ENCODE measurements at places on chromosomes 16 and 17.

DNA sequence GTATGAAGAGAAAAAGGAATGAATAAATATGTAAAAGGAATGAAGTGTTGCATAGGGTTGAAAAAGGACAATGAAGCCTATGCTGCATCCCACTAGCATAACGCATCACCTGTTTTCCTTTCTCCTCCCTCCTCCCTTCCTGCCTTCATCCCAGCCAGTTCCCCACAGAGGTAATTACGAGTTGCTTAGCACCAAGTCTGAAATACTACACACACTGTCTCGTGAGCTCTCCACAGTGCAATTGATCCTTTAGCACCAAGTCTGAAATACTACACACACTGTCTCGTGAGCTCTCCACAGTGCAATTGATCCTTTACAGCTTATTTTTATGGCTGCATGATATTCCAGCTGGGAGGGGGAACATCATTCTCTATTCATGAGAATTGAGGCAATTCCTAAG, 1.1 kb upstream of the DRC7 start:
- DNase-seq = no peak

- DNase-seq = no peak
These were observed 101.8 kb downstream of the MYH11 start for GRCh38 chr16:15754821-15755534.

GRCh38 chr16:4345836-4346781, 5.0 kb downstream of the PAM16 start:
- no peak for DNase-seq

- DNase-seq = no peak
These were observed 158.1 kb downstream of the ZNF423 start for GRCh38 chr16:49697631-49698452.

- no peak for DNase-seq
These were observed 46.0 kb downstream of the TNRC6A start for GRCh38 chr16:24775455-24775854.

- no peak for DNase-seq
These were observed 56.7 kb downstream of the TANGO6 start for GRCh38 chr16:68900009-68900408.

GRCh38 chr17:7717756-7718350, 309 bp downstream of the DNAH2 start:
- DNase-seq = no peak

- no peak for DNase-seq
These were observed 41.4 kb downstream of the CMIP start for GRCh38 chr16:81485824-81486539.

Data from GM20000 (cell line).